ENCODE measurements at places on chromosomes 12 and 14.

DNA sequence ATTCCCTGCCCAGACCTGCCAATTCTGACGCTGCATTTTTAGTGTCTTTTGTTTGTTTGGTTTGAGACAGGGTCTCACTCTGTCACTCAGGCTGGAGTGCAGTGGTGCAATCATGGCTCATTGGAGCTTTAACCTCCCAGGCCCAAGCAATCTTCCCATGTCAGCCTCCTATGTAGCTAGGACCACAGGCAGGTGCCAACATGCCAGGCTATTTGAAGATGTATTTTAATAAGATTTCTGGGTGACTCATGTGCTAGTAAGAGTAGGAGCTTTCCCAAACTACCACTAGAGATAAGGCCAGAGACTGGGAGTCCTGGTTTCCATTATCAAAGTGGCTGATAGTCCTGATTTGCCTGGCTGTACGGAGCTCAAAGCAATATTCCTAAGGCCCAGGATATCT is 693.3 kb downstream of the MED13L start:
- no peak for DNase-seq

- no peak for DNase-seq
These were observed 168.1 kb downstream of the SLC38A4 start for GRCh38 chr12:46657453-46658411.

GRCh38 chr12:124036657-124037109 is 63.7 kb downstream of the ZNF664 start:
- peak; percentile 48 for DNase-seq

DNA sequence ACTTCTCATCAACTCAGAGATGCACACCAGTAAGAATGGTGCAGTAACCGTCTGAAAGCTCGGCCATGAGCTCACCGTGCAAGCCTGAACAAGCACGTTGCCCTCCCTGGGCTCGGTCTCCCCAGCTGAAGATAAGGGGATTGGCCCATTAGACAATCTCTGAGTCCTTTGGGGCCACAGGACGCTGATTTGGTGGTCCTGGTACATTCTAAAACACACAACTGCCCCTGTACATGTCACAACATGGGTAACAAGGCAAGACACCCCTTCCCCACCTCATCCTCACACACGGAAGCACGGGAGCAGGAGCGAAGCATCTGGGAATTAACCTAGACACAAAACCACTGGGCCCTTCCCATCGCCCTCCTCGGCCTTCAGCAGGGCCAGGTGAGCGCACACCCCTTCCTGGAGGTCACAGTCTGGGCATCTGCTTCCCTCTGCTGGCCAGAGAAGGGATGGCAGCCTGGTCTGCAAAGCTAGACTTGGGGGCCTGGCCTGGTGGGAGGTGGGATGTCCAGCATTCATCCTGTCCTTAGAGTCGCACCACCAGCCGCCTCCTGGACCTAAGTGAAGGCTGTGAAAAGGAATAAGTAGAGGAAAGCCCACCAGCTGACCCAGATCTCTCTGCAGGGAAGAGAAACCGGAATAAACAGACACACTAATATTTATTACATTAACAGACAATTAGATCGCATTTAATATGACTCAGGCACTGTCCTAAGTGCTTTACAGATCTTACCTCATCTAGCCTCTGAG is 18.9 kb upstream of the SMUG1 start:
- DNase-seq, result peak; percentile 88

DNA sequence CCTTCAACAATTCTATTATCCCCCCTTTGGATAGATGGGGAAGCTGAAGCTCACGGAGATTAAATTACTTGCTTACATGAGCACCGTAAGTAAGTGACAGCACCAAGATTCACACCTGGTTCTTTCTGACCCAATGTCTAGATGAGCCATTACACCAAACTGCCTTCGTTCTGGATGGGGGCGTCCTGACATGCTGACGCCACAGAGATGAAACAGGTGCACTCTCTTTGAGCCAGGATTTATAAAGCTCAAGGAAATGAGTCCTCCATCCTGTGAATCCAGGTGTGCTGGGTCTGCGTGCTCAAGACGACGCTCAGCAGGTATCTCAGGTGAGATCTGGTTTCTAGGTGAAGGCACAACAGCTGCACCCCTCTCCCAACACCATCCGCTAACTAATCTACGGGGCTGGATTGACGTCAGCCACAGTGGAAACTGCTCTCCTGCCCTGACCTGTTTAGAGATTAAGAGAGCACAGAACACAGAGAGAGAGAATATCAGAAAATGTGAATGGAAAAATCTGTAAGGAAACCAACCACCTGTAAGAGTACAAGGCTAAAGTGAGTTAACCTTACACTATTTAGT is 61.6 kb downstream of the KSR2 start:
- DNase-seq, result no peak

GRCh38 chr14:101992708-101993107 is 28.3 kb downstream of the DYNC1H1 start:
- no peak for DNase-seq

- DNase-seq, result no peak
These were observed 124.3 kb downstream of the RASSF9 start for GRCh38 chr12:85711735-85712390.

DNA sequence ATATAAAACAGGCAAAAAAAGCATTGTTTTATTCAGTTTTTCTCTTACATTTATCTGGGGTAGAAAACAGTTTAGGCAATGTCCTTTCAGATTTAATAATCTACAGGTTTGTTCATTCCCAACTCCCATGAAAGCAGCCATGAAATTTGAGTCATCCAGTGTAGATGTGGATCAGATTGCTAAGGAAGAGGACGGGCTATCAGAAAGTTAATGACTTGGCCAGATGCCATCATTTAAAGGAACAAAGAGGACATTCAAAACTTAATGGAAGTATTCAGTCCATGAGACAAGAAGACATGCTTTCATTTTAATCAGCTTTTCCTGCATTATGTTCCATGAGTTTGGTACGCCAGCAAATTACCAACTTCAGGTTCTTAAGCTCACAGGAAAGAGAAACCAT is 31.1 kb upstream of the POC1B start:
- no peak for DNase-seq

- no peak for DNase-seq
These were observed 200.7 kb upstream of the FOXN3 start for GRCh38 chr14:89617481-89618329.

DNA sequence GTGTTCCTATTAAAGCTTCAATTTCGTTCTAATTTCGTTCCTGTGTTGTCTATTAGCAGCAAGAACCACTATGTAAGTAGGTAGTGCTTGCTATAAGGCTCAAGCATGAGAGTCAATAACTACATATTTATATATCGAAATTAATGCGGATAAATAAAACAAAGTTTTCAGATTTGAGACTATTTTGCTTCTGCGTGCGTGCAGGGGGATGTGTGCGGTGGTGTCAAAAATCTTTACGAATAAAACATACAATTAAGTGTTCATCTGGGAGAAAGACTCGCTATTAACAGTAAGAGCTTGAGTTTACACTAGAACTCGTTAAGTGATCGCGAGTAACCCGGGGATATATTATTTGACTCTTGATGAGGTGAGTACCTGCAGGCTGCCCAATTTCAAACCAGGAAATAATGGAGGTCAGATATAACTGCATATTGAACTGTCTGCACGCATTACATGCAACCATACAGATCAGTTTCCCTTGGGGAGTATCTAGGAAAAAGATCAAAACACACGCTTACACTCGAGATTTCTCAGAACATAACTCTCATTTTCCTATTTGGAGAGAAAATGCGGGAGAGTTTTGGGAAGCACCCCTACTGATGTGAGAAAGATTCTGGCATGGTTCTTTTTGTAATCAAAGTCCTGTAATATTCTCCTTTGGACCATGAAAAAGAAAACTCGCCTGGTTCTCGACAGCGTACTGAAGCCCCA is 813 bp downstream of the TWF1 start:
- peak; percentile 25 for DNase-seq

DNA sequence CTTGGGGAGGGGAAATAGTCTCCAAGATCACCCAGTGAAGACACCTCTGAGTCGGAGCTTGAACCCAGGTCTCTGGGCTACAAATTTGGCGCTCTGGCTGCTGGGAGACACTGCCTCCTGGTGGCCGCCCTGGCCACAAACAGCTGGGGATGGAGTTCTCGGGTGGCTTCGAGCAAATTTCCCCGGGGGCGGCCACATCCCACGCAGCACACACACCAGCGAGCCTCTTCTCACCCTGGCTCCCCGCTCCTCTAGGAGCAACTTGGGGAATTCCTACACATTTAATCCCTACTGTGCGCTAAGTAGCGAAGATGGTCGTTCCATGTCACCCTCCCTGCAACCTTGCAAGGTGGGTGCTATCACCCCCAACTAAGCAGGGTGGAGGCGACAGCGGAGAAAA is 66.2 kb upstream of the BEGAIN start:
- DNase-seq, result no peak

DNA sequence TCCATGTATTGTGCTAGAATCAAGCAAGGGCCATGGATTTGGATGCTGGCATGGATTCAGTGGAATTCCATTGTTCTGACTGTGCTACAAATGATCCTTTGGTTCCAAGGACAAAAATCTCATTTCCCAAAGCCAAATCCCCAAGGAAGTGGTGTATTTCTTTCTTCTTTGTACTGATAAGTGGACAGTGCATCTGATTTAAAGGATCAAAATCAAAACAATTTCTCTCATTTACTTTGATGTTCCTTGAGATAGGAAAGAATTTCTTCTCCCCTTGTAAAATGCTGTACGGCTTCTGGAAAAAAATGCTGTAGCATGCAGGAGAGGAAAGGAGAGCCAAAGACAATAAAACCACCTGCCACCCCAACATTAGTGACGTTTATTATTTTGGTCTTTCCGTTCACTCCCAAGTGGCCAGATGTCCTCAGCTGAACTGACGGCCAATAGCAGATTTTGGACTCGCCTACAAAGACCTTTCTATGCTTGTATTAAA is 185.7 kb downstream of the PRKD1 start:
- no peak for DNase-seq

DNA sequence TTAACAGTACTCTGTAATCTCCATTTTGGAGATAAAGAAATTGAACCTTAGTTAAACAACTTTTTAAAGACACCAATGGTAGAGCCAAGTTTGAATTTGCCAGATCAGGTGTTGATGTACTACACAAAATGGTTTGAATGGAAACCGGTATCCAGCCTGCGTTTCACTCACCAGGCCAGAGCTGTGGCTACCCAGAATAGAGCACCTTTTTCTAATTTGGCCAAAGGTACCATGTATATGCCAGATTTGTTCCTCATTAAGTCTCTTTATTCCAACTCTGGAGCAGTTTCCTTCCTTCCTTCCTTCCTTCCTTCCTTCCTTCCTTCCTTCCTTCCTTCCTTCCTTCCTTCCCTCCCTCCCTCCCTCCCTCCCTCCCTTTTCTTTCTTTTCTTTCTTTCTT is 39.3 kb downstream of the PALS1 start:
- DNase-seq, result no peak

DNA sequence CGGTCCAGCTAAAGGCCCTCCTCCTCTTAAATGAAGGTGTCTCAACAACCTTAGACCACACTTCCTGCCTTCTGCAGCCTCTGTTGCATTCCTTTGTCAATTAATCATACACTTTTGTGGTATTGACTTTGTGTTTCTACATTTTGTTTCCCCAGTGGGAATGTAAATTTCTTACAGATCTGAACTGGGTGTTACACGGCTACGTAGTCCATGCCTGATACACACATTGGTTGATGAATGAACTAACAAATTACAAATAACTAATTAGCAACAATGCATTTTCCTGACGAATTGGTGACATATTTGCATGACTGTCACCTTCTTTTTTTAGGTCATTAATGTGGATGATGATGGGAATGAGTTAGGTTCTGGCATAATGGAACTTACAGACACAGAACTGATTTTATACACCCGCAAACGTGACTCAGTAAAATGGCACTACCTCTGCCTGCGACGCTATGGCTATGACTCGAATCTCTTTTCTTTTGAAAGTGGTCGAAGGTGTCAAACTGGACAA is 15.2 kb upstream of the CCT2 start:
- no peak for DNase-seq

- DNase-seq, result no peak
These were observed 169.0 kb downstream of the ZFP36L1 start for GRCh38 chr14:68623826-68624225.

GRCh38 chr12:49809906-49810389 is 18.3 kb downstream of the NCKAP5L start:
- DNase-seq, result peak; percentile 15

DNA sequence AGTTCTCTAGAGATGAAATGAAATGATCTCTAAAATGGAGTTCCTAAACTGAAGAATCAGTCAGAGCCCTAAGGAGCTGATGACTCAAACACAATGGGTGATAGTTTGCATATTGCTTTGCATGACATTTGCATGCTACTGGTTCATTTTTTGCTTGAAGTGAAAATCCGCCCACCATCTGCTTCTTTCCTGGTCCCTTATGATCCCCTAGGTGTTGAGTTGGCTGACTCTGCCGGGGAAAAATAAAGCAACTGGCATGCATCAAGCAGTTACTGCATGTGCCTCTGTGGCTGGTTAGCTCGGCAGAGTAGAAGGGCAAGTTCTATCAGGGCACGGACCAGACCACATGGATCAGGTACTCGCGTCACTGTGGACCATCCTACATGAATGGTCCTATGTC is 151.1 kb downstream of the PPM1H start:
- DNase-seq, result no peak

DNA sequence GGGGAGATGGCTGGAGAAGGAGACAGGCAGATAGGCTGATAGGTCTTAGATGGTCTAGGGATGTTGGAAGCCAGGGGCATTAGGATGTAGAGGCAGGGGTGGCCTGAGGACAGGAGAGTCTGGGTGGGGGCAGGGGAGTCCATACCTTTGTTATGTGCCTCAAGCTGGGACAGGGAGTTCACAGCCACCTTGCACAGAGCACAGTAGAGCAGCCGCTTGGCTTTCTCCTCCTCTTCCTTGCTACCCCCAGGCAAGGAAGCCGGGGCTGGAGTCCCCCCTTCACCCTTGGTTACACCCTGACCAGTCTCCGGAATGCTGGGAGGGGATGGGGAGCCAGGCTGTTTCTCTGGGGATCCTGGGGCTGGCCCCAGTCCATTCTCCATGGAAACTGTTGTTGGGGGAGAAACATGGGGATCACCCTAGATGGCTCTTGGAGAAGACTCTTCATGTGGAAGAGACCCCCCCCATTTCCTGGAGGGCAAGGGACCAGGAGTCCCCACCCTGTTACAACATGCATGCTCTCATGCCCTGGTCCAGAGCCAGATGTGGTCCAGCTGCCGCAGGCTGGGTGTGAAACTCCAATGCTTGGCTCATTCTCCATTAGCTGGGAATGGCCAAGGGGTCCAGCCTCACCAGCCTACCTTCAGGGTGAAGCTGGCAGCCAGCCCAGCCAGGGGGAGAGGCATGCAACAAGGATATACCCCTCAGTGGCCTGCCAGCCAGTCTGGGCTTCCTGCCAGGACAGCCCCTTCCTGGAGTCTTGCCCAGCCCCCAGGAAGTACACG is 7.2 kb upstream of the GPR84 start:
- no peak for DNase-seq

- DNase-seq, result no peak
These were observed 80.2 kb downstream of the PELI2 start for GRCh38 chr14:56198438-56198837.

- no peak for DNase-seq
These were observed 206.1 kb downstream of the PRKD1 start for GRCh38 chr14:29721586-29721985.

GRCh38 chr14:73745571-73746519 is 31.7 kb upstream of the PNMA1 start:
- DNase-seq, result no peak
